ENCODE measurements at places on chromosomes 11 and 22.

DNA sequence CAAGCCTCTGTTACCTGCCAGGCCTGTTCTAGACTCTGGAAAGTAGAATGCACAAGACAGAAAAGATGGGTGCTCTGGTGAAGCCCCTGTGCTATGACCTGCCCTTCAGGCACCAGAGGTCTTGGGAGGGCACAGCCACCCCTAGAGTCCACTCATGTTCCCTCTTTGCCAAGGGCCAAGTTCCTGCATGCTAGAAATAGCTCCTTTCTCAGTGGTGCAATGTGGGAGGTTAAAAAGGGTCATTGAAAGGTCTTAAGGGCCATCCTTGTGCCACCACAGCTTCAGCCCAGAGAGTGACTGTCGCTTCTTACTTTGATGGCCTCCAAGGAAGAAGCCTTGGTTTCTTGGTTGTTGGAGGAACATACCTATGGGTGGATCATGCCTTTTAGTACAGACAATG lies 84.6 kb upstream of the PARVA start:
- no peaks in the 10 kb centered on the region for H3K36me3 ChIP-seq
- peaks cover 8% of the 10 kb centered on the region for H3K4me1 ChIP-seq
- no peak overlapping the region for H3K27ac ChIP-seq
- no peak for DNase-seq

GRCh38 chr11:43830928-43831440 lies 49.6 kb upstream of the ALKBH3 start:
- no peaks in the 10 kb centered on the region for H3K36me3 ChIP-seq
- no peaks in the 10 kb centered on the region for H3K27me3 ChIP-seq
- H3K27ac ChIP-seq: no peak overlapping the region
- no peak overlapping the region for H3K4me3 ChIP-seq

DNA sequence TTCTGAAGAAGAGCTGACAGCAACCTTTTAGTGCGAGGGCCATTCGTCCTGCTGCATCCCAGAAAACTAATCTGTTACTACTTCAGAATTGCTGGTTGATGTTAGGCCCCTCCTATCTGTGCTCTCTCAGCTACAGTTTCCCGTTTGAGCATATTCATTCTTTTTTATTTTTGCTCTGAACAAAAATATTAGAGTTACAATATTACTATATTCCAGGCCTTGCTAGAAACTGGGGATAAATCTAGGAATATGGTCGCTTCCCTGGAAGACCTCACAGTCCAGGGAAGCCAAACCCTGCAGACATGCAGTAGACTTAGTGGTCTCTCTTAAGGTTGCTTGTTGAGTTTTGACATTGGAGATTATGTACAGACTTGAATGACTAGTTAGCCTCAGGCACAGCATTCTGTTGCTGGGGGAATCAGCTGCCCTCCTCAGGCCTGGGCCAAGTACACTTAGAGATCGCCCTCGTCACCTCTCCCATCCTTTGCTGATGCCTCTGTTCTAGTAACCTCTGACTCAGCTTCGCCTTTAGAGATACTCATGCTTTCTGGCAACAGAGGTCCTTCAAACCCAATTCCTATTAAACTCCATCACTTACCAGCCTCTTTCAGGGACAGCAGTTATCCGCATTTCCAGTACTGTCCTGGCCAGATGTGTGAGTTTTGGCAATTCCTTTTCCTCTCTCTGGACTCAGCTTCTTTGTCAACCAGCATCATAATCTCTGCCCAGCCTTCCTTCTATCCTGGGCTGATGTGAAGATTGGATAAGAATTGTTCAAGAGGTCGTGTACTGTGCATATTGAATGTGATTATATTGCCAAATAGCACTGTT lies 698 bp upstream of the ANAPC15 start:
- no peaks in the 10 kb centered on the region for H3K27me3 ChIP-seq
- no peak for DNase-seq
- peaks cover 13% of the 10 kb centered on the region for H3K4me1 ChIP-seq

GRCh38 chr11:126403658-126404057 lies 48.2 kb downstream of the ST3GAL4 start:
- DNase-seq: no peak
- no peaks in the 10 kb centered on the region for H3K36me3 ChIP-seq
- no peak overlapping the region for H3K4me3 ChIP-seq

GRCh38 chr22:26890870-26891269 lies 233.5 kb downstream of the MIAT start:
- no peaks in the 10 kb centered on the region for H3K36me3 ChIP-seq
- no peaks in the 10 kb centered on the region for H3K27me3 ChIP-seq
- peaks cover 6% of the 10 kb centered on the region for H3K4me1 ChIP-seq
- DNase-seq: no peak
- no peak overlapping the region for H3K27ac ChIP-seq
- no peak overlapping the region for H3K4me3 ChIP-seq

GRCh38 chr11:122632181-122632824 lies 23.2 kb upstream of the UBASH3B start:
- no peaks in the 10 kb centered on the region for H3K4me1 ChIP-seq
- H3K4me3 ChIP-seq: no peak overlapping the region
- H3K36me3 ChIP-seq: no peaks in the 10 kb centered on the region
- no peaks in the 10 kb centered on the region for H3K27me3 ChIP-seq
- DNase-seq: no peak
- H3K27ac ChIP-seq: no peak overlapping the region

DNA sequence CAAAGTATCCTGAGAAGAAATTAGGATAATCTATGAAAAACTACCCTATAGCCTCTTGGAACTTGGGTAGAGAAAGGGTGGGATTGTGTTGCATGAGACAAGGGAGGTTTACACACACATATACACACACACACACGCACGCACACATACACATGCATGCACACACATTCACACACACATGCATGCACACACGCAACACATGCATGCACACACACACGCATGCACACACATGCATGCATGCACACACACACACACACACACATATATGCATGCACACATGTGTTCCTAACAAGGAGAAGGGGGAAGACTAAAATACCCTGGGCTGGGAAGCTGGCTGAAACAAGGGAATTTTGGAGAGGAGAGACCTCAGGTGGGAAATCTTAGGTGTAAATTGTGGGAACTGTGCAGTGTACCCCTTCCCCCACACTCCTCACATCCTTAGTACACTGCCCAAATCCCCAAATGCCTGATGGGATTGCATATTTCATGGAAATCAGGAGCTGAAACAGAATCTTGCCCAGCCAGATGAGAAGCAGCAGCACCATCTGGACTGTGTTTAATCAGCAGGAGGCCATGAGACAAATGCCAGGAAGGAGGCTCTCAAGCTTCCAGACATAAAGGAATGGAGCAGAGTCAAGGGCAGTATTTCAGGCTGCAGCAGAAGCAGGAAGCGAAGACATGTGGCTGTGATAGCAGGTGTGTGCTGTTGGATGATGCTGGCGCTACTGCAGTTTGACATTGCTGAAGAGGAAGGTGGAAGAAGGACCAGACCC lies 14.6 kb upstream of the POLD3 start:
- no peaks in the 10 kb centered on the region for H3K27me3 ChIP-seq
- H3K27ac ChIP-seq: no peak overlapping the region
- no peak for DNase-seq
- H3K4me1 ChIP-seq: no peaks in the 10 kb centered on the region
- H3K36me3 ChIP-seq: no peaks in the 10 kb centered on the region
- H3K4me3 ChIP-seq: no peak overlapping the region
